ENCODE measurements at places on chromosomes 4 and X.
A peak's percentile ranks its signal among the peaks of the same experiment; 100 is the strongest.

- no peak for DNase-seq
These were observed 130.0 kb upstream of the MAOA start for GRCh38 chrX:43525901-43526610.

GRCh38 chr4:112315446-112315845, 18.3 kb downstream of the ALPK1 start:
- no peak for DNase-seq

GRCh38 chr4:158006990-158007389, 165.8 kb downstream of the GASK1B start:
- peak; percentile 22 for DNase-seq

DNA sequence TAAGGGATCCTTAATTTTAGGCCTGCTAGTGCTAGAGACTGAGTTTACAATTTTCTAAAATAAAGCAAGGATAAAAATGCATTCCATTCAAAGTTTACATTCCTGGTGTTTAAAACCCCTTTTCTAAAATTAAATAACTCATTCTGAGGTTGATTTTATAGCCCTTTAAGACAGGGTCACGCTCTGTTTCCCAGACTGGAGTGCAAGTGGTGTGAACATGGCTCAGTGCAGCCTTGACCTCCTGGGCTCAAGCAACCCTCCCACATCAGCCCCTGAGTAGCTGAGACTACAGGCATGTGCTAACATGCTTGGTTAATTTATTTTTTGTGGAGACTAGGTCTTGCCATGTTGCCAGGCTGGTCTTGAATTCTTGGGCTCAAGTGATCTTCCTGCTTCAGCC, 6.8 kb upstream of the CDKL2 start:
- no peak for DNase-seq

DNA sequence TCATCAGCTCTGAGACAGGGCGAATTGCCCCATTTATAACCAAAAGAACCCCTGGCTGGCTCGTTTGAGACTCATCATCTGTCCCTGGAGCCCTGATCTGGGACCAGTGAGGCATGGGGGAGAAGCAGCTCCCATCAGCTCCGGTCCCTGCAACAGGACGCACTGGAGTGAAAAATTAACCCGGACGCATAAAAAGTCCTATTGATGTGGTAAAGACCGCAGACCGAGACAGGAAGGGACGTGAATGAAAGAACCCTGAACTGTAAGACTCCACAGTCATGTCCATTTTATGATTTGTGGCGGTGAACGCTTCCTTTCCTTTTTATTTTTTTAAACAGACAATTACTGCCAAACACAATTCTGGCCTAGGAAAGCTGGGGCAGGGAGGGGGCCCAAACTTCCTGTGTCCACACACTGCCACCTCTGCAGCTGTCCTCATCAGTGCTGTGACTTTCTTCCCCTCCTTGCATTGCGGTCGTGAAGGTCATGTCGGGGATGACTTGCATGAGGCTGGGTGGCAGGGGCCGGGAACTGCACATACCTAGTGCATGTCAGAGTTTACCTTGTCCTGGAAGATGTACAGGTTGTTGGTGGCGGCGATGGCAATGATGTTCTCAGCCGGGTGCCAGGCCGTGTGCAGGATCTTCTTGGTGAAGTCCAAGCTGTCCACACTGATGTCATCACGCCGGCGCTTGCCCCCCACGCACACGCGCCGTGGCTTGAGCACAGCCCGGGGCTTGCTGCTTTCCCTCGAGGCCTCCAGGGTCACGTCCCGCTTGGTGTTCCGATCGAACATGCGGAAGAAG, 53.3 kb downstream of the WFS1 start:
- no peak for DNase-seq

GRCh38 chr4:67522851-67523671, 22.2 kb downstream of the CENPC start:
- DNase-seq, result no peak

DNA sequence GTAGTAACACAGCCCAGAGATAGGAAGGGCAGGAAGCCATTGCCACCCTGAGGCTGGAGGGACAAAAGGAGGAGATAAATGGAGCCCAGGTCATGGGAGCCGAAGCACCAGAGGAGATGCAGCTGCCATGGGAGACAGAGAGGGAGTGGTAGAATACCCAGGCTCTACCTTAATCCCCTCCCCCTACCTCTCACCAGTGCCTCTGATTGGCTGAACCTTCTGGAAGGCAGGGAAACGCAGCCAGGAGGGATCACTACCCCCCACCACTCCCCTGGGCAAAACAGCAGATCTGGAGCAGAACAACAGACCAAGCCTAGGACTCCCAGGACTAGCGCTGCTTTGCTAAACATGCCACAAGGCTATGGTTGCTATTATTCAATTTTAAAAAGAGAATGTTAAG, 114.2 kb downstream of the ZNF827 start:
- no peak for DNase-seq

DNA sequence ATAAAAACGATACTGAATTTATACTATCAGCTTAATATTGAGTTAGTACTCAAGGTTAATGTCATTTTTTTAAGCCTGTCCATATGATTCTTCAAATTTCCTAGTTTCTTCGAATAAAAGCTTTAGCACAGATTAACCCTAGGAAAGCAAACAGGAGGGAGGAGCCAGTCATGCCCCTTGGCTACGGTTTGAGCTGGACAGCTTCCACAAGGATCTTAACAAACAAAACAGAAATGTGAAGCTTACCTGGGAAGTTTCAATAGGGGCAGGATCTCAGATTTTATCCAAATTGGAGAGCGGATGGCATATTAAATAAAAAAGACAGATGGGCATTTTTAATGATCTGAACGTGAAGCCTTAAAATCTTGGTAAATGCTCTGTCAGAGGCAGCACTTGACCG, 2.3 kb downstream of the NWD2 start:
- no peak for DNase-seq

DNA sequence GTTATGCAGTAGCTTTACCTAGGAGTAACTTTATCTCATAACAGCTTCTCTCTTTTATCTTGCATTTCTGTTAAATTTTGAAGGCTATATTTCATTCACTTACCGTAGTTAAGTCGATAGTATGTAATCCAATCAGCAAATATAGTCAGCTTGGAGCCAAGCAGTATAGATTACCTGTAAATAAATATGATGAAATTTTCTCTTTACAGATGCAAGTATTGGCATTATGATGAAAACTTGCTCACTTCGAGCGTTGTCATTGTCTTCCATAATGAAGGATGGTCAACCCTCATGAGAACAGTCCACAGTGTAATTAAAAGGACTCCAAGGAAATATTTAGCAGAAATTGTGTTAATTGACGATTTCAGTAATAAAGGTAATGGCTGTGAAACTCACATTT, 42.3 kb downstream of the HMGB2 start:
- DNase-seq, result no peak

- no peak for DNase-seq
These were observed 1521.7 kb downstream of the RPA4 start for GRCh38 chrX:98405376-98405775.

- no peak for DNase-seq
These were observed 111.4 kb downstream of the MAD2L1 start for GRCh38 chr4:119955256-119955655.

GRCh38 chr4:64903986-64904385, 494.7 kb upstream of the TECRL start:
- no peak for DNase-seq

DNA sequence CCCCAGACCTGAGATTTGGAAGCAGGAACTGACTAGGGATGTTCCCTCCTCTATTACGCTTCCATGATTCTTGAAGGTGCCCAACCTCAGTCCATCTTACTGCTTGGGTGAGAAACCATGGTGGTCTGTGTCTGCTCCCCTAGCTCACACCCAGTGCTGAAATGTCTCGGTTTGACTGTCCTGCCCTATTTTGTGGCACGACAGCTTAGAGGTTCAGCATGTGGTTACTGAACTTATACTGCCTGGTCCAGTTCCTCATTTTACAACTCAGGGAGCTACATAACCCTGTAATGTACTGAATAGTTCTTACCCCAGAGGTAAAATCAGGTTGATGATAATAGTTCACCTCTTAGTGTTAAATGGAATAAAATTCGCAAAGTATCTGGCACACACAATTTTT, 203.1 kb downstream of the RBM46 start:
- no peak for DNase-seq

DNA sequence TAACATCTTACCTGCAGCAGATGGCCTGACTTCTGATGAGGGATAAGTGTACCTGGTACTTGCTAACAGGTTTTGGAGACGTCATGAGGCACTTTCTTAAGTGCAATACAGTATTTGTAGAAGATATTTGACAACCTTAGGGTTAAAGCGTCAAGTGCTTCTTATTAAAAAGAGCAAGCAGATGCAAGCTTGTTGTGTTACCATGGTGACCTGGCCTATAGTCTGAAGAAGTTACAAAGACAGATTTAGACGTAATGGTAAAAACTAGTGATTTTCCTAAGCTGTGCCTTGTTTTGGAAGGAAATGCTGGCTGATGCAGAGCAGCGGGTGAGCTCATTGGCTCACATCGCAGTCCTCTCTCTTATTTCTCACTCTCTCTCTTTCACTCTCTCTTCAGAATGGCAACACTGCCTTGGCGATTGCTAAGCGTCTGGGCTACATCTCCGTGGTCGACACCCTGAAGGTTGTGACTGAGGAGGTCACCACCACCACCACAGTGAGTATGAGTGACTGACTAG, 243.6 kb downstream of the ANK2 start:
- DNase-seq, result no peak

DNA sequence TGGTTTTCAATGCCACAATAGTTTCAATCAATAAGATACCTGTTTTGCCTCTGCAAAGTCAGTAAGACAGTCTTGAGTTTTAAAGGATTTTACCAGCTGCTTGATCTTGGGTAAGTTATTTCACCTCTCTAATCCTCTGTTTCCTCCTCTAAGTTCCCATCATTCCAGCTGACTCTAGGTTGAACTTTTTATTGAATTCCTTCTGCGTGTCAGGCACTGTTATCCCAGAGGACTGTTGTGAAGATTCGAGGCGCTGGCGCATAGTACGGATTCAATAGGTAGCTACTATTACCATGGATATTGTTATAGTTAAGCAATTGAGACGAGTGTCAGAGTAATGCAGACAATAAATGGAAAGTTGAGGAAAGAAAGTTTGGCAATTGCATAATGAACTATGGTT, 179.4 kb downstream of the BANK1 start:
- DNase-seq, result no peak

GRCh38 chr4:26141911-26142638, 178.7 kb upstream of the RBPJ start:
- peak; percentile 1 for DNase-seq

GRCh38 chr4:83252782-83253405, 31.7 kb downstream of the COQ2 start:
- peak; percentile 19 for DNase-seq

- DNase-seq, result no peak
These were observed 234.2 kb upstream of the TET2 start for GRCh38 chr4:104912518-104912917.

DNA sequence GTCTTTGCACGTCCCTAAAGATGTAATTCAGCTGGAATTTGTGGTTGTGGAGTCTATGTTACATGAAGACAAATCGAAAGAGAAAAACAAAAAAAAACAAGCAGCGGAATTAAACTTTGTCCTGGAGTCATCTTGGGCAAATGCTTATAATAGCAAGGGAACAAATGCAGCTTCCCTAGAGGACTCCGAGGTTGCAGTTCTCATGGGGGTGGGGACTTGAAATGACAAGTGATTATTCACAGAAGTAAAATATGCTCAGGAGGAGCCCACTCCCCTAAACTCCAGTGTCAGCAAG, 362.4 kb downstream of the ARHGAP24 start:
- no peak for DNase-seq

- DNase-seq, result no peak
These were observed 1095.2 kb upstream of the POU3F4 start for GRCh38 chrX:82412858-82413257.

DNA sequence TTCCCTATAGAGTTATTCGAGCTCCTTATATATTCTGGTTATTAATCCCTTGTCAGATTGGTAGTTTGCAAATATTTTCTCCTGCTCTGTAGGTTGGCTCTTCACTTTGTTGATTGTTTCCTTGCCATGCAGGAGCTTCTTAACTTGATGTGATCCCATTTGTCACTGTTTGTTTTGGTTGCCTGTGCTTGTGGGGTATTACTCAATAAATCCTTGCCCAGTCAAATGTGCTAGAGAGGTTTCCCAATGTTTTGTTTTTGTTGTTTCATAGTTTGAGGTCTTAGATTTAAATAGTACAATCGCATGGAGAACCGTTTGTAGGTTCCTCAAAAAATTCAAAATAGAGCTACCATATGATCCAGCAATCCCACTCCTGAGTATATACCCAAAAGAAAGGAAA, 2.3 kb upstream of the SYTL5 start:
- no peak for DNase-seq

- no peak for DNase-seq
These were observed 1.3 kb upstream of the BCORL1 start for GRCh38 chrX:129981200-129981553.

- no peak for DNase-seq
These were observed 252.9 kb upstream of the CXXC4 start for GRCh38 chr4:104747635-104748034.

- no peak for DNase-seq
These were observed 534.9 kb upstream of the FMR1 start for GRCh38 chrX:147376601-147377422.

DNA sequence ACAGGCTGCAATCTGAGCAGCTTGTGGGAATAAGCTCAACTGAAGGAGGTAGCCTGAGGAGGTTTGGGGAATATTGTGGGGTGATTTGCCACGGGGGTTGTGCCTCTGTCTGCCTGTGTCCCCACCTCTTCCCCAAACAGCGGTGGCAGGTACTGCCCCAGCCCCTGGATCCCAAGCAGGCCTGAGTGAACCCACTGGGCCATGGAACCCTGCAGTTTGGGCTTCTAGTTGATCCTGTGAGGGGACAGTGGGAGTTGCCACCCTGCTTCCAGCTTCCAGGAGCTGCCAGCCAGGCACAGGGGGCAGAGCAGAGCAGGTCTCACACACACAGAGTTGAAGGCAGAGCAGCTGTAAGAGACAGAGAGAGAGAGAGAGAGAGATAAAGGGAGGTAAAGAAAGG, 97.4 kb downstream of the PJA1 start:
- DNase-seq, result no peak

DNA sequence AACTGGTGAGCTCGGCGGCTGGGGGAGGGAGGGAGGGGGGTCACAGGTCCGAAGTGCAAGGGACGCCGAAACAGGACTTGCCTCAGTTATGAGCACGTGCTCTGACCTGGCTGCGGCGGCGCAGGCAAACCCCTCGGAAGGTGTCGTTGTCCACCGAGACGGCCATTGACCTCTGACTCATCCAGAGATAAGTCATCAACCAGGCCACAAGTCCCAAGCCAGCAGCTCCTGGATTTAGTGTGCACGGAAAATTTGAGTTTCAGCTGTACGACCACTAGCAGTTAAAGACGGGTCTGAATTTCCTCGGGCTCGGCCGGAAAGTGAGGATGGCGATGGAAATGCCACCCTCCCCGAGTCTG, 674 bp downstream of the SH3D19 start:
- no peak for DNase-seq

GRCh38 chr4:22268350-22269025, 247.4 kb downstream of the ADGRA3 start:
- DNase-seq, result no peak
